ENCODE measurements at places on chromosomes 7 and 10.

DNA sequence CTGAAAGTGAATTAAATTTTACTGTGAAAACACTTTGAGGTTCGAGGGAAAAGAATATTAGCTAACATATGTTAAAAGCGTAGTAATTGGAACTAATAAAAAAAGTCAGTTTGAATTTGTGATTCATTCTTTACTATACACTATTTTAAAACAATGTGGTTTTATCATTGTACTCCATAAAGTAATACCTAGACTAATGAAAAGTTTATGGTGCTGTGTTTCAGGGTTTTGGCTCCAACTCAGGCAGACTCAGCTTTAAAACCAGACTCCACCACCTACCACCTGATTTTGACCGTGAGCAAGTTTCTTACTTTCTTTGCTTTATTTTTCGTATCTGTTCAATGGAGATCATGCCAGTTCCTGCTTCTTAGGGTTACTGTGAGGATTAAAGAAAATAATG is 9.2 kb upstream of the PRTFDC1 start:
- DNase-seq: no peak

DNA sequence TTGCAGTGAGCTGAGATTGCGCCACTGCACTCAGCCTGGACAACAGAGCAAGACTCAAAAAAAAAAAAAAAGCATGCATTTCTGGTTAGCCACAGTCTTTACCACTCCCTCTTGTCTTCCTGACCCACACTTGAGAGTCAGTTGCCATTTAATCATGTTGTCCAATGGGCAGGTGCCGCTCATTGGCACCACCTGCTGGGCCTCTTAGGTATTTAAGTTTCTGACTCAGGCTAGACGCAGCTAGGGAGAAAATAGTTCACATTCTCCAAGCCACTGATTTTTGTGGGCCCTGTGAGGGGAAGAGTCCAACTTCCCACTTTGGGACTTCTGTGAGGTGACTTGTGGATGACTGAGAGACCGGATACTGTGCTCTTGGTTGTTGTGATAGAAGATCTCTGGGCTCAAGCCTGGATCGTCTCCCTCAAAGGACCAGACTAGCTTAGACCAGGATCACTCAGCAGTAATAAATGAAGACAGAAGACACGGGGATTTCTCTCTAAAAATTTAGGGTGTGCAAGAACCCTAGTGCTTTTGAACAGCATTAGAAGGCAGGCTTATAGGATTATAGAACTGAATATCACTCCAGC is 26.8 kb upstream of the SORCS3 start:
- no peak for DNase-seq

GRCh38 chr7:135886345-135887132 is 90.6 kb downstream of the MTPN start:
- DNase-seq: no peak

DNA sequence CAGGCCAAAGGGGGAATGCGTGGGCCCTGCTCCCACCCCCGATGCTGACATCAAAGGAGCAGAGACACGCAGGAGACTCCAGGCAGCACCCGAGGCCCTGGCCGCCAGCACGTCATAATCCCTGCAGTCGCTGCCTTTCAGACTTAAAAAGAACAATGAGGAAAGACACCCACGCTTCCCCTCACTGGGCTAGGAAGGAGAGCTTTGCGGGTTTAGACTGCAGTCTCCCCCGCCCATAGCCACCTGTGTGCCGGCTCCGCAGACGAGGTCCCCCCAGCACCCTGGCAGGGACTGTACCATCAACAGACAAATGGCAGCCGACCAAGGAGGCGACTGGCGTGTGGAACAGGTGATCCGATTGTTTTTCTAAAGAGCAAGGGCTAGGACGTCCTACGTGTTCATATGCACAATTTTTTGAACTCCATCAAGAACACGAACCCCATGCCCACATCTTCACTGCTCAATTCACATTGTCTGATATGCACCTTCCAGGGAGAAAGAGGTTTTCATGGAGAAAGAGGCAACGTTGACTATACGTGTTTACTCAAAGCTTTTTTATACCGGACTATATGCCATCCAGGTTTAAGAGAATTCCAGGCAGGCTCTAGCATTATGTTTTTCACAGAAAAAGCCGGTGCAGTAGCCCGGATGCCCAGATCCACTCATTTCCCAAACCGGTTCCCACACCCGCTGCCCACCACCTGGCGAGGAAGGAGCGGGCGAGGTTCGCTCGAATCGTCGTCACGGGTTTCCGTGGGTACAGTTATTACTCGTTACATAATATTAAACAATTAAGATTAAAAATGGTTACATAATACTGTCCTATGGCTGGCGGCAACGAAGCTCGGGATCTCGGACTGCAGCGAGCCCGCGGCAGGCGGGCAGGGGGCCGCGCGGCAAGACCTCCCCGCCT is 1.1 kb downstream of the GRB10 start:
- DNase-seq: peak; percentile 28

GRCh38 chr7:47185170-47185569 is 396.7 kb downstream of the TNS3 start:
- no peak for DNase-seq

- no peak for DNase-seq
These were observed 246.0 kb upstream of the KMT2E start for GRCh38 chr7:104767826-104768536.

DNA sequence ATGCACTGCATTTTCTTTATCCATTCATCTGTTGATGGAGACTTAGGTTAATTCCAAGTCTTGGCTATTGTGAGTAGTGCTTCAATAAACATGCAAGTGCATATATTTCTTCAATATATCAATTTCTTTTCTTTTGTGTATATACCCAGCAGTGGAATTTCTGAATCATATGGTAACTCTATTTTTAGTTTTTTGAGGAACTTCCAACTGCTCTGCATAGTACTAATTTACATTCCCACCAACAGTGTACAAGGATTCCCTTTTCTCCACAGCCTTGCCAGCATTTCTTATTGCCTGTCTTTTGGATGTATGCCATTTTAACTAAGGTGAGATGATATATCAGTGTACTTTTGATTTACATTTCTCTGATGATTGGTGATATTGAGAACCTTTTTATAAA is 145.2 kb downstream of the LYZL1 start:
- no peak for DNase-seq

GRCh38 chr7:2564970-2565540 is 6.3 kb downstream of the IQCE start:
- no peak for DNase-seq

DNA sequence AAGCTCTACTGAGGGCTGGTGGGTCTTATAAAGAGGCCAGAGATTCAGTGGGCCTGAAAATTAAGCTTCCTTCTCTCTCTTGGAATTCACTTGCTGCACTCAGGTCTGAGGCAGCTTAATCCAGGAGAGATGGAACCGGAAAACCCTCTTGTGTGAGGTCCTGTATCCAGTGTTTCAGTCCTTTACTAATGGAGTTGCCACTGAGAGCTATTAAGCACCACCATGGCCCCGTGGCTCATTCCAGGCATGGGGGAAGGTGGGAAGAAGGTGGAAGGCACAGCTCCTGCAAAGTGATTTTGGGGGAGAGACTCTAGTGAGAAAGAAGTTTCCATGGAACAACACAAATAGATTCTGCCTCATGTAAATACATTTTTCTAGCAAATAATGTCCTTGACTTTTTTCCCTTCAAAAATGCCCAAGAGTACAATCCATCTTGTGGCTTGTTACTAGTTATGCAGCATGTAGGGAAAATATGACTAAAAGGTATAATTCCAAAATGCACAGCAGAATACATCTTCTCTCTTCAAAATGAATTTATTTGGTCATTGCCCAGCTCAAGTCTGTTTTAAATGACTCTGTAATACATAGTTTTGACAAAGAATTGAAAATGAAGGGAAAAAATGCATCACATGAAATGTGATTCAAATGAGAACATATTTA is 46.7 kb upstream of the FOXI2 start:
- DNase-seq: no peak

DNA sequence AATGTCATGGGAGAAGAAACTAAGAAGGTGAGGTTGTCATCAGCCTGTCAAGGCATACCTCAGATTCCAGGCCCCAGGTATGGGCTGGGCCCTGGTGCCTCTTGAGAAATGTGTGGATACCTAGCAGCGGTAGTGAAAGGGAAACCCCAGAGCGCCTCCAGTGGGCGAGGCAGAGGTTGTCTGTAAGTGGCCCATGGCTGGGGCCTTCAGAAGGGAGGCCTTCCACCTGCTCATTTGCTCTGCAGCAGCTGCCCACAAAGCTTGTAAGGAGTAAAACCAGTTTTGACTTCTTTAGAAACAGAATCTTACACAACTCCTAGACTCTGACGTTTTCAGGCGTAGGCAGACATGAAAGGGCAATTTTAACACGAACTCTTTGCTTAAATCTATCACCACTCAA is 509.9 kb downstream of the PARD3 start:
- DNase-seq: no peak
